ENCODE measurements at places on chromosomes 2 and 18.

- DNase-seq: peak; percentile 25
Observed at GRCh38 chr18:21599585-21600525, 649 bp downstream of the ESCO1 start.

DNA sequence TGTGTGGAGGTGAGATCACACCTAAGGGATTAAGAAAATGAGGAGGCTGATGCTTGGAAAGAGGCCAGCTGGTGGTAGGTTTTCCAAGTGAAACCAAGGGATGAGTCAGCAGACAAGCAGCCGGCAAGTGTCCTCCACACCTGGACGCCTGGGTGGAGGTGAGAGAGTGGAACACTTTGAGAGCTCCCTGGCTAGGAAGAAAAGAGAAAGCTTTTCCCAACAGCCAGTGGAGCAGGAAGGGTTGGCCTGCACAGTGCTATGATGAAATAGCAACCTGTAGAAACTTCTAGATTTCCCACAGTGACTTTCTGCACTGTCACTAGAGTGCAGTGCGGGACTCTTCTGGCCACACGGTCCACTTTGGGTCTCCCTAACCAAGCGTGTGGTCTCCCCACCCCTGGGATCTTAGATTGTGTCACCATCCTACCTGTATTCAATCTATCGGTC lies 19.6 kb upstream of the IL37 start:
- DNase-seq: no peak

- peak; percentile 38 for DNase-seq
Observed at GRCh38 chr18:23540867-23541266, 37.6 kb downstream of the RMC1 start.

- DNase-seq: no peak
Observed at GRCh38 chr2:213261715-213262114, 22.5 kb upstream of the SPAG16 start.

Data from immature natural killer cell (primary cell).